ENCODE measurements at places on chromosomes 6 and 20. TPM values are rescaled to one million over a fixed set of nuclear protein-coding genes. Genes with fewer than 3 reads are reported as not detected.

Gene LHFPL5
- not detected for total RNA-seq

Gene POPDC3
- not detected for total RNA-seq

Gene TSPO2
- not detected for total RNA-seq

Gene HLA-DOB
- total RNA-seq = 6.6 TPM

Gene MAFB
- total RNA-seq = 122 TPM

Data from mononuclear cell (primary cell).